ENCODE measurements at places on chromosomes 11 and 22. TPM values are rescaled to one million over a fixed set of nuclear protein-coding genes. Genes with fewer than 3 reads are reported as not detected.

Gene YPEL1
- total RNA-seq, result not detected

Gene TPH1
- total RNA-seq, result 0.14 TPM

DNA sequence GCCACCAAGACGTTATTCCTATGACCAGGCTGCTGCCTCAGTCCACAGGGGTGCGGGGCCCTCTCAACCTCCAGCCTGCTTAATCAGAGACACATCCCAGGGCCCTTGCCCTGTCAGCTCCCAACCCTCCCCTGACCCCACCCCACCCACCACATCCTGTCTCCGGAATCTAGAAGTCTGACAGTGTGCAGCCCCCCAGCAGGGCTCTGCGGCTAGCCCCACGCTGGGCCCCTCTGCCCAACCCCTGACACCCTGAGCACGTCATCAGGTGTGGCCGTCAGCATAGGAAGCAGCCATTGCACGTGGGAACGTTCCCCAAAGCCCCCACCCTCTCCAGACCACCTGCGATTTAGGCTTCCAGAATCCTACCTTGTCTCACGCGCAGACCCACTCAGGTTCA lies 34.3 kb upstream of the IGSF9B start:
- no peak for DNase-seq

- no peak for DNase-seq
Measured at GRCh38 chr11:121515335-121515671, 62.5 kb upstream of the SORL1-AS1 start.

DNA sequence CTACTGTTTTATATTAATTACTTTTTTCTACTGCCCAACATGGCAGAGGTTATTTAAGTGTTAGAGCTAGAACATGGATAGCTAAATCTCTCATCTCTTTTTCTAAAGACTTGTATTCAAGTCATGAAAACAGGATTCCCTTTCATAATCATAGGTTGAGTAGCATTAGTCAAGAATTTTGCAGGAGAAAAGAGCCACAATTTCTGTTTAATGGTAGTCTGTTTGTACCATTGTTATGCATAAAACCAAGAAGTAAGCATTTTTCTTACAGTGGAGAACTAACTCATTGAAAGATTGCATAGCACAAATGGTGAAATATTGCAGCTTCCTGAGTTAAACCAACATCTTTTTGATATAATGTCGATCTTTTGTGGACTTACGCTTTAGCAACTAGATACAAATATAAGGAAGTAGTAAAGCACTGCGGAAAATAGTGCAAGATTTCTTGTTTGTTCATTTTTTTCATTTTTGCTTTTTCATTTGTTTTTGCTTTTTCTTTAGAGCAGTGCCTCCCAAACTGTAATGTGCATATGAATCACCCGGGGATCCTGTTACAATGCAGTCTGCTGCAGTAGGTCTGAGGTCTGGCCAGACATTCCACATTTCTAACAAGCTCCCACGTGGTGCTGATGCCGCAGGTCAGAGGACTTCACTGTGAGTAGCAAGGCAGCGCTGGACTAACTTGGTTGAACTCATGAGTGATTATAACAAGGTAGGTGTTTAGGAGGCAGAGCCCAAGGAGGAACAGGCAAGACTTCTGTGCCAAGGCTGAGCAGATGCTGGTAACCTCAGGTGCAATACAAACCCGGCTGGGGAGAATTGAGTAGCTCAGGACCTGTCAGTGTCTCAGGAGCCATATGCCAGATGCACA lies 4.6 kb downstream of the ETS1 start:
- DNase-seq, result peak; percentile 77

DNA sequence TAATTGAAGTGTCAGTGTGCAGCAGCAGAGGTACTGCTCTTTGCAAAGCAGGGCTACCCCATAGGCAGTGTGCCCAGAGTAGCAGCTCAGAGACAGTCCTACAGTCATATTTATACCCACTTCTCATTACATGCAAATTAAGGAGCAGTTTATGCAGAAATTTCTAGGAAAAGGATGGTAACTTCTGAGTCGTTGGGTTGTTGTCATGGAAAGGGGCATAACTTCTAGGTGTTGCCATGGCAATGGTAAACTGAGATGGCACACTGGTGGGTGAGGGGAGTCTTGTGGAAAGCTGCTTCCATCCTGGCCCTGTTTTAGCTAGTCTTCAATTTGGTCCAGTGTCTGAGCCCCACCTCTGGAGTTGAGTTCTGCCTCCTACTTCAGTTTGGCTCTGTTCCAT lies 77.4 kb downstream of the MN1 start:
- no peak for DNase-seq

- DNase-seq, result no peak
Measured at GRCh38 chr22:25698978-25699377, 43.0 kb upstream of the MYO18B start.

DNA sequence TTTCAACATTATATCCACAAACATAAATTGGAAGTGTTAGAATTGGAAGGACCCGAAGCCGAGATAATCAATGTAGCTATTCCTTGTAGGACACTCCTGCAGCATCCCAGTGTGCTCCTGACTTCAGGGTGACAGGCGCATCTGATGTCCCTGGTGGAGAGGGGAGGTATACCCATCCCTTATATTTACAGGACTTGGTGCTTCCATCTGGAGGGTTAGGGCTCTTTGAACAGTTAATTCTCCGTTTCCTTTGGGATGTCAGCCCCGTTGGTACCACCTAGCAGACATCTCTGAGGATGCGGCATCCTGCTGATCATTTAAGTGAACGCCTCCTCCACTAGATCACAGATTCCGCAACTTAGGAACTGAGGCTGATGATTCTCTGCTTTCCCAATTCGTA lies 451.3 kb downstream of the OPCML start:
- DNase-seq, result no peak

DNA sequence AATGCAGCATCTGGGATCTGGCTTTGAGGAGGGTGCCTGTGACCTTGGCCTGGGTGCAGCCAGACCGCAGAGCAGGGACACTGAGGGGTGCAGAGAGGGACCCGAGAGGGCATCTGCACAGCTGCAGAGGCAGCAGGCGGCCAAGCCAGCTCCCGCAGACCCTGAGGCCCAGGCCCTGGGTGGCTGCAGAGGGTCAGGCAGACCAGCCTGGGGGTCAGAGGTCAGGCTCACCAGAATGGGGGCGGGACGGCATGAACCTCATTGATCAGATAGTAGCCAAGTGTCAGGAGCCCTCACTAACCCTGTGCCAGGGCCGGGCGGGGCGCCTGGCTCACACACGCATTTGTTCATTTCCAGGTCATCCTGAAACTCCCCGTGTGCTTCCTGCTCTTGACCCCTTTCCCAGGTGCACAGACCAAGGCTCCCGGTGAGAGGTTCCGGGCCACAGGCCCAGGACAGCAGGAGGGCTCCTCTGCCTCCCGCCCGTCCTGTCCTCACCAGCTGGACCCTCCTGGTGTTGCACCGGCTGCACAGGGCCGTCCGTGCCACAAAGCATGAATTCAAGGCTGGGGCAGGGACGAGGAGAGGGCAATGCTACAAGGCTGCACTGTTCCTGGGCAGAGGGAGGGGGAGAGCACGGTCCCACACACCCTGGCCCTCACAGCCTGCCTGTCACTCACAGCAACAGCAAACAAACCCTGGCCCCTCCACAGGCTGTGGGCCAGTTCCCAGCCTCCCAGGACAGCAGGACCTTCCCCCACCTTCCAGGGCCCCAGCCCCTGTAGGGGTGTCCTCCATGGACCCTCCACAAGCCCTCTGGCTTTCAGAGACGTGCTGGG lies 3.3 kb downstream of the RTN4R start:
- DNase-seq, result no peak
